ENCODE measurements at places on chromosomes 1 and 21.

GRCh38 chr21:26809745-26810144, 35.5 kb downstream of the ADAMTS1 start:
- no peak for DNase-seq

DNA sequence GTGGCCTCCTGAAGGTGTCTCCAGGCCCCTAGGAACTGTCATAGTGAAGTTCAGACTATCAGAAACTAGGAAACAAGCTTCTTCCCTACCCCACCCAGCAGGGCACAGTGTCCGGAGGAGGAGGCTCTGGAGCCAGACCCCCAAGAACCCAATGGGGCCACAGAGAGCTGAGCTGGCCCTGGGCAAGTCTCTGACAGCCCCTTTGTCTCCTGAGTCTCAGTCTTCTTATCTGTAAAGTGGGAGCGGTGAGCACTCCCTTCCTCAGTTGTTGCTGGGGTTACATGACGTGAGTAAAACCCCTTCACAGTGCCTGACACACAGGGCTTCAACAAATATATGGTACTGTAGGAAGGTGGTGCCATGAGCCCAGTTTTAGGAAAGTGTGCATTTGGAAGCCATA, 675.8 kb downstream of the MATN1 start:
- DNase-seq = no peak

GRCh38 chr1:94796266-94796665, 23.9 kb upstream of the SLC44A3 start:
- no peak for DNase-seq

DNA sequence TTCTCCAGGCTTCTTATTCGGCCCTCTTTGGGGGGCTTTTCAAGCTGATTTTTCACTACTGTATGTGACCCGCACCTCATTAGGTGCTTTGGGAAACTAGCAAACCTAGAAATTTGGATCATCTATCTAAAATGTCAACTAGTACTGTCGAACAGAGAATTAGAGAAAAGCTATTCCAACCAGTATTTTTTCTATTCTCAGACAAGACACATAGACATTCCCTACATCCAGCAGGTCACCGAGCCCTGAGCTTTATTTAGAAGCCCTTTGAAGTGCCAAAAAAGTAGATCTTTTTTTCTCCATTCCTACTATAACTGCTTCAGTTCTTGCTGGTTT, 310 bp upstream of the SSR2 start:
- no peak for DNase-seq

GRCh38 chr1:119330466-119331189, 38.0 kb upstream of the HAO2 start:
- no peak for DNase-seq

GRCh38 chr1:2224170-2224584, 3.9 kb upstream of the SKI start:
- no peak for DNase-seq

- no peak for DNase-seq
These were observed 147.4 kb upstream of the ZRANB2 start for GRCh38 chr1:71228241-71228640.

- no peak for DNase-seq
These were observed 178.9 kb downstream of the MIS18A start for GRCh38 chr21:32099812-32100416.

Measured in NCI-H2227 treated with DMSO at 0.1 percent for 48 hours (cell line).